ENCODE measurements at places on chromosomes 13 and 19.

GRCh38 chr13:79898996-79899395 lies 418.0 kb downstream of the NDFIP2 start:
- no peak for DNase-seq

DNA sequence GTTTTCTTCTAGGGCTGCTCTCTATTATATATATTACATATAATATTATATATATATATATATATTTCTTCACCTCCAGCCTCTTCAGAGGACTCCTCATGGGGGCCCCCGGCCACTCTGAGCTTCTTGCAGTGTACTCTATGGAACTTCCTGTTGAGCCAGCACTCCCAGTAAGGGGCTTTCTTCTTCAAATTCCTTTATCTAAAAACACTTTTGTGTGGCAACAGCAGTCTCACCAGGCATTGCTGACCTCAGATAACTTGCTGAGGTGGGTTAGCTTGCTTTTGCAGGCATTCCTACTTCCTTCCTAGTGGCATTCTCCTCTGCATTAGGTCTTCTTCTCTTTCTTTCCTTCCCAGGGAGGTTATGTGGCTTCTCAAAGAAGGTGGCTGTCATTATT lies 381.5 kb downstream of the MYO16 start:
- no peak for DNase-seq

DNA sequence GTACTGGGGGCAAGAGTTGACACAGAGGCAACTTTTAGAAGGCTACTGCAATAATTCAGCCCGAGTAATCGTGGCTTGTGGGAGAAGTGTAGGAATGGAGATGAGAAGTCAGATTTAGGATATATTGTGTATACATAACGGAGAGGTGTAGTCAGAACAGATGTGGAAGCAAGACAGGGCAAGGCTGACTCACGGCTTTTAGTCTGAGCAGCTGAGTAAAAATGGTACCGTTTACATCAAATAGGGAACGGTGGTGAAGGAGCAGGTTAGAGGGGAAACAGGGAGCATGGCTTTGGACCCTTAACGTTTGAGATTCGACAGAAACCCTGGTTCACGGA lies 796 bp upstream of the LSM14A start:
- DNase-seq, result peak; percentile 6

DNA sequence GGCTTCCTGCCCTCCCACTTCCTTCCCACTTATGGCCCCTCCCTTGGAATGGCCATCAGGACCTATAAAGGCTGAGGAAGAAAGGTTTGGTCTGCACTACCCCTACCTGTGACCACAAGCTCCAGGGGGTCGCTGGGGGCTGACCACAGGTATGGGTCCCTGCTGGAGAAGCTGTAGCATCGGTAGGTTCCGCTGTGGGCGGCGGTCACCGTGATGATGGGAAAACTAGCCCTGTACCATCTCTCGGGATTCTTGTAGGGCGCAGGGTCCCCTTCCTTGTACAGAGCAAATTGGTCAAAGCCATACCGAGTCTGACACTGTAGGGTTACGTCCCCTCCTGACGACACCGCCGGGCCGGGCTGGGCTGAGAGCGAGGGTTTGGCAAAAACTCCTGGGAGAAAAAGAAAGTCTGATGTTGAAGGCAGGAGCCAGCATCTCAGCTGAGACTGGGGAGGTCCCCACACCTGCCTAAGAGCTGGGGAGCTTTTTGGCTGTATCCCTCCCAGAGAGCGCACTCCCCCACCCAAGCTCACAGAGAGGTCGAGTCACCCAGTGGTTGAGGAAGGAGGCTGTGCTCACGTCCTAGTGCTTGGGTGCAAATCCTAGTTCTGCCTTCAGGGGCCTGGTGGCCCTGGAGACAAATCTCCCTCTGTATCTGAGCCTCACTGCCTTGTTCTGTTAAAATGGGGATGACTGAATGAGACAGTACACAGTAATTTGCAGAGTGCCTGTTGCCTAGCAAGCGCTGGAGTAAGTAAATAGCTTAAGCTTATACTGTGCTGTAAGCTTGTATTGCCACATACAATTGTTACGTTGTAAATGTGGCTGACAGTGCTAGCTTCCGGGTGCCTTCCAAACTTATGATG lies 10.4 kb downstream of the GP6 start:
- DNase-seq, result peak; percentile 32

GRCh38 chr19:42428676-42429075 lies 1.5 kb upstream of the LIPE start:
- no peak for DNase-seq

All from PC-3 (cell line).